ENCODE measurements at places on chromosomes 11 and 22. TPM values are rescaled to one million over a fixed set of nuclear protein-coding genes. Genes with fewer than 3 reads are reported as not detected.

SAMM50 gene
- total RNA-seq = 51.6 TPM

CCDC87 gene
- total RNA-seq = under 0.01 TPM

CDC45 gene
- 13.1 TPM for total RNA-seq

TESMIN gene
- 9.8 TPM for total RNA-seq

TRIM3 gene
- 8.7 TPM for total RNA-seq
